NCI-H2029 (cell line): ENCODE measurements at places on chromosomes 3 and 15.

- no peak for DNase-seq
Observed at GRCh38 chr15:40471808-40472150, 995 bp downstream of the CHST14 start.

DNA sequence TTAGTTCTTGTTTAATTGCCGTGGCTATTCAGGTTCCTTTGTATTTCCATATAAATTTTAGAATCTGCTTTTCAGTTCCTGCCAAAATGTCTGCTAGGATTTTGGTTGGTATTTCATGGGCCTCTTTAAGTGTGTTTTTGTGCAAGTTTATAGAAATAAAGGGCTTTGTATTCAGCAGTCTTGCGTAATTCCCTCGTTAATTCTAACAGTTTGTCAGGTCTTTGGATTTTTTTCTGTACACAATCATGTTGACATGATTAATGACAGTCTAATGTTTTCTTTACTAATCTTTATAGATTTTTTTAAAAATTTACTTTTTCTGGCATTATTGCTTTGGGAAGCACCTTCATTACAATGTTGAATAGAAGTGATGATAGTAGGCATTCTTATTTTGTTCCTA, 120.9 kb downstream of the NEK11 start:
- DNase-seq: no peak

DNA sequence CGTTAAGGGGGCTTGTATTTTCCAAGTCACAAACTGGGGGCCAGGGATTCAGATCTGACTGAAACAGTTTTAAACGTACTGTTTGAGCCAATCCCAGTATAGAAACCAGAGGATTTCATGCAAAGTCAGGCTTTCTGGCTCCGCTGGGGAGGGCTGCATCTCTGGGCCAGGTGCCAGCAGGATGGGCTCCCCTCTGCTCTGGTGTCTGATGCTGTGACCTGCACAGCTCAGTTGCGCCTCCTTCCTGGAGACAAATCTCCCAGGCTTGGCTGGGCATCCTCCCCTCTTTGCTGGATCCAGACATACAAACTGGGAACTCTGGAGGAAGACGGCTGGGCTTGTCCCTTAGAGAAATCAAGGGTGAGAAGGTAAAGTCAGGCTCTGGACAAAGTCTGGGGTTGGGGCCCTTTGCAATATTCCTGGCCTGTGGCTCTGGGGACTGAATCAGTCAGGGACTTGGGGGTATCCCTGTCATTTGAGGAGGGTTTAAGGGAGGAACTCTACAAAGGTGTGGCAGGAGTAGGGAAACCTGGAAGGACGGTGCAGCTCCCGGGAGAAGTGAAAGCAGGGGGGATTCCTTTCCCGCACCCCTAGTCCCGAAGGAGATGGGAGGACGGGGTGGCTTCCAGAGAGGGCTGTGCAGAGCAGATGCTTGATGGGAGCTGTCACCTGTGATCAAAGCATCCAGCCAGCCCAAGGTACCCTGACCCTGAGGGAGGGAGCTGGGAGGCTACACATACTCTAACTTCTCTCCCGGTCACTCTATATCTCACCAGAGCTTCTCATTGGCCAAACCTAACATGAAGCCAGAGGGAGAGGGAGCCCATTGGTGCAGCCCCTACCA, 114.8 kb upstream of the ATP2B2 start:
- DNase-seq: no peak

DNA sequence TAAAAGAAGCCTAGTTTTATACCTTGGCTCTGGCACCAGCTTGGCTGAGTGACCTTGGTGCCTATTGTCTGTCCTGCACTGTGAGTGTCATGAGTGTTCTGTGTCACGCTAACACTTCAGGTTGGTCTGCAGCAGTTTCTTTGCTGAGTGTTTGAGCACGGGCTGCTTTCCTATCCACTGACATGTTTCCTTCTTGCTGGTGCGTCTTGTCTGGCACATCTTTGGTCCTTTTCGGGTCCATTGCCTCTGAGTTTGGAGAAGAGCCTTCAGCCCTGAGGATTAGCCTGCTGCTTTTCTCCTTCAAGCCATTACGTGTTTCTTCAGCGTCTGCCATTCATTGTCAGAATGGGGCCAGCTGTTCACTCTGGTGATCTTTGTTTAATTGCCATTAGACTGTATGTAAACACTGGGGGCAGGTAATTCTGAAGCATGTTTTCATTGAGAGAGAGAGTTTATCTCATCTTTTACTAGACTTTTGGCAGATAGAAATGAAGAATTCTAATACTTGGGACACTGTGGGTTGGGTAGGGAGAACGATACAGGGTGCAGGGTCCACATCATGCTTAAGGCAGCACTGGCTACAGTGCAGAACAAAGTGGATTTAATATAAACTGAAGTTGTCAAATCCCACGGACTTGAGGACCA, 55.5 kb downstream of the LRRC28 start:
- DNase-seq: peak; percentile 42

- no peak for DNase-seq
Observed at GRCh38 chr3:5202222-5202621, 14.7 kb downstream of the EDEM1 start.

DNA sequence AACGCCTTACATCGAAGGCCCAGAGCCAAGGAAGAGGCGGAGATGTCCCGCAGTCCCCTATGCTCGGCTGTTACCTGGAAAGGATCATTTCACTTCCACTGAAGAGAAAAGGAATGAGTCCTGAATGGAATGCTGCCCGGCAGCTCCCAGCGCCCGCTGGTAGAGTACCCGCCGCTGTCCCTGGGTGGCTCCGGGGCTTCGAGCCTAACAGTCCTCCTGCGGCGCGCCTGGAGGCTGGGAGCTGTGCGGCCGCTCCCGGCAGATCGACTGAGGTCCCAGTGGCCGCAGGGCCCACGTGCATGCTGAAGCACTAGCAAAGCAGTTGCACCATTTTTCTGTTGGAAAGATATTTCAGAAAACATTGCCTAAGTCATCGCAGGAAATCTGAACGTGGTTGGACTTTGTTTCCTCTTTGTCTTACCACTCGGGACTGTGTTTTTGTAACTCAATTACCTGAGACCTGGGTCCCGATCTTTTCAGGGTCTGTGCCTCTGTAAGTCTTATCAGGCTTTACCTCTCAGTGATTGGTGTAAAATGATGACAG, 984 bp downstream of the RNU6-1 start:
- DNase-seq: no peak

DNA sequence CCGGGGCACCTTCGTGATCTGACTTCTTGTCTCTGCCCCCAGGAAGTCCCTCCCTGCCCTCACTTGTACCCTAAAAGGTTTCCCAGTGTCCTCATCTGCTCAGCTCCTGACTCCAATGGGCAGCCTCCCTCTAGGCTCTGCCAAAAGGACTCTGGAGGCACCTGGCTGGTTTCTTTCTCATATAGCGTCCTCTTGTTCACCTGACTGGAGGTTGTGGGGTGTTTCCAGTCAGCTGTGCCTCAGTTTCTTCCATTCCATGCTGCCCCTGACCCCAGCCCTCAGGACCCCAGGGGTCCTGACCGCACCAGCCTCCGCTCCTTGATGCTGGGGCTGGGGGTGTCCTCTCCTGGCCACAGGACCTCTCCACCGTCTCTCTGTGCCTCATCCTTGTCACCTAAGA, 2.5 kb downstream of the PRR23E start:
- no peak for DNase-seq
